ENCODE measurements at places on chromosomes 2 and 18.

- H3K4me1 ChIP-seq, result peaks cover 5% of the 10 kb centered on the region
- H3K4me3 ChIP-seq, result no peak overlapping the region
- DNase-seq, result no peak
- no peaks in the 10 kb centered on the region for H3K36me3 ChIP-seq
Observed at GRCh38 chr18:41390309-41390708, 564.7 kb upstream of the PIK3C3 start.

DNA sequence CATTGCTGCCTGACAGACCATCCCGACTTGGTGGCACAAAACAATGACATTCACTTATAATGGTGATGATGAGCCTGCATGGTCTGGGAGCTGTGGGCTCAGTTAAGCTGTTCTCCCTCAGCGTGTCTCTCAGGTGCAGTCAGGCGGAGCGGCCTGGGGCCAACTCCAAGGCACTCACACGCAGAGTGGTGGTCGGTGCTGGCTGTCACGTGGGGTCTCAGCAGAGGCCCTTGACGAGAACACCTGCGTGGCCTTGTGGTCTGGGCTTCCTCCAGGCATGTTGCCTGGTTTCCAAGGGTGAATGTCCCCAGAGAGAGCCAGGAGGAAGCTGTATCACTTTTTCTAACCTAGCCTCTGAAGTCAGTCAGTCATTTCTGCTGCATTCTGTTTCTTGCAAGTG lies 29.8 kb downstream of the ARMC9 start:
- H3K4me1 ChIP-seq, result no peaks in the 10 kb centered on the region
- H3K4me3 ChIP-seq, result no peak overlapping the region
- no peak overlapping the region for H3K27ac ChIP-seq
- H3K36me3 ChIP-seq, result no peaks in the 10 kb centered on the region

GRCh38 chr18:40676668-40677067 lies 1278.4 kb upstream of the PIK3C3 start:
- H3K36me3 ChIP-seq, result no peaks in the 10 kb centered on the region
- H3K27ac ChIP-seq, result no peak overlapping the region
- DNase-seq, result no peak
- H3K4me1 ChIP-seq, result no peaks in the 10 kb centered on the region
- H3K4me3 ChIP-seq, result no peak overlapping the region

- H3K36me3 ChIP-seq, result no peaks in the 10 kb centered on the region
- no peak overlapping the region for H3K4me3 ChIP-seq
- no peak for DNase-seq
Observed at GRCh38 chr2:45568935-45569334, 42.1 kb downstream of the SRBD1 start.

GRCh38 chr2:144505245-144505831 lies 14.6 kb downstream of the ZEB2 start:
- no peak overlapping the region for H3K27ac ChIP-seq
- no peak for DNase-seq
- no peaks in the 10 kb centered on the region for H3K36me3 ChIP-seq
- no peaks in the 10 kb centered on the region for H3K27me3 ChIP-seq
- H3K4me3 ChIP-seq, result no peak overlapping the region

DNA sequence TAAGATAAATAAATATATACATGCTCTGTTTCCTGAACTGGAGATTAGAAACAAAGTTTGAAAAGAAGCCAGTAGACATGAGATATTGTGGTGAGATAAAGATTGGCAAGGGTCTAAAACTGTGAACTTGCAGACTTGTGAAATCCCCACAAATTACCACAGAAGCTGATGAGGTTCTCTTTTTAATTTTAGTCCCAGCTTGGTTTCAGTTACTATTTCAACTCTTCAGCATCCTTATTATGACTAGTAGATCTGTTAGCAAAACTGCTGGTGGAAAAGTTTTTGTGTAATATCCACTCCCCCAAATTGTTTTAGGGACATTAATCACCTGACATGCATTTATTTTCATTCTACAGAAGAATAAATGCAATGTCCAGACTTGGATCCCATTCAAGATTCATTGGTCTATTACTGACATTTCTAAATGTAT lies 20.8 kb downstream of the RASGRP3 start:
- no peaks in the 10 kb centered on the region for H3K27me3 ChIP-seq
- peaks cover 3% of the 10 kb centered on the region for H3K4me1 ChIP-seq
- no peak overlapping the region for H3K27ac ChIP-seq
- no peak overlapping the region for H3K4me3 ChIP-seq
- H3K36me3 ChIP-seq, result no peaks in the 10 kb centered on the region
- no peak for DNase-seq

- H3K4me1 ChIP-seq, result peaks cover 30% of the 10 kb centered on the region
- H3K27me3 ChIP-seq, result no peaks in the 10 kb centered on the region
- H3K4me3 ChIP-seq, result no peak overlapping the region
- no peaks in the 10 kb centered on the region for H3K36me3 ChIP-seq
- peak overlapping the region; percentile 7 for H3K27ac ChIP-seq
Observed at GRCh38 chr2:694906-695510, 17.8 kb upstream of the TMEM18 start.
